ENCODE measurements at places on chromosomes 6 and 20. TPM values are rescaled to one million over a fixed set of nuclear protein-coding genes. Genes with fewer than 3 reads are reported as not detected.

GRCh38 chr20:34713194-34713943 is 9.2 kb downstream of the TP53INP2 start:
- no peaks in the 10 kb centered on the region for H3K27me3 ChIP-seq
- H3K36me3 ChIP-seq = peaks cover 5% of the 10 kb centered on the region

- H3K36me3 ChIP-seq = no peaks in the 10 kb centered on the region
- no peak overlapping the region for H3K4me3 ChIP-seq
- no peak overlapping the region for H3K27ac ChIP-seq
- no peaks in the 10 kb centered on the region for H3K27me3 ChIP-seq
- H3K4me1 ChIP-seq = no peaks in the 10 kb centered on the region
Observed at GRCh38 chr6:32933661-32934085, 7.2 kb downstream of the HLA-DMB start.

DNA sequence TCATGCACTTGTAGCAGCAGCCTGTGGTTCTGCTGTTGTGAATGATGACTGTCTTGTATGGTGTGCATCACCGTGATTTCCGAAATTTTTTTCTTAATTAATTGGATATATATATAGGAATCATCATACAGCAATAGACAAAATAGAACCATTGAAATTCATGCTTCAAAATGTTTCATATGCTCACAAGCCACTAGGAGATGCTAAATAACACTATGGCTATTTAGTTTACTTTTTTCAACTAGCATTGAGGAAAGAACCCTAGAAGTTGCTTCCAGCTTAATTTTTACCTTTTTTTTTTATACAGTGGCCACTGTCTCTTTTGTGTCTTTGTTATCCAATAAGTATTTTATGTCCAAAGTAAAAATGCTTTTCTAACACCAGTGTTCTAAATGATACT is 485.4 kb downstream of the CDKAL1 start:
- no peaks in the 10 kb centered on the region for H3K27me3 ChIP-seq
- H3K27ac ChIP-seq = no peak overlapping the region

DNA sequence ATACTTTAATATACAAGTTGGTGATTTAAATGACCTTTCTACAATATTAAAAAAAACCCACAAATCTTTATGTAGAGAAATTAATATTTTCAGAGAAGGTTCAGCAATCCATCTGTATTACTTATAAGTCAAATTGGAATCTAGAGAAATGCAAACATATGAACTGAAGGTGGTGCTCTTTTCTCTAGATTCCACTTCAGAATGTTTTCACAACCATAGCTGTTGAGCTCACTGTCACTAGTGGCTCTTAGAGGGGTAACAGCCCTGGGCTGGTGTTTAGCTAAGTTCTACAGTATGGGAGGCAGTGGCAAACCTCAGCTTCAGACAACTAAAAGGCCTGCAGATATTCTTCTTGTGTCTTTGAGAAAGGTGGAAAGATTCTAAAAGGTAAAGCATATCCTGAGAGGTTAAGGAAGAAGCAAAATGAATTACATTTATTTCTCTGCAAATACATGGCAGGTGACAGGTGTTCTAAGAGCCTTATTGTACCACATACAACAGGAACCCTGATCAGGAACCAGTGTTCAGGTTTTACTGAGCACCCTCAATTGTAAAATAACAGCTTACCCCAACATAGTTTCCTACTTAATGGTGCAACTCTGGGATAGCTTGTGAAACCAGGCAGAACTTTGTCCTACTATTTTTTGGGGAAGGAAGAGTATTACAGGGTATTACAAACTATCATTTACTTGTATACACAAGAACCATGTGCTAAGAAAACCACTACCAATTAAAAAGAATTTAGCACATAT is 56.6 kb upstream of the SAMHD1 start:
- no peak overlapping the region for H3K4me3 ChIP-seq
- H3K27me3 ChIP-seq = no peaks in the 10 kb centered on the region
- no peak overlapping the region for H3K27ac ChIP-seq
- no peaks in the 10 kb centered on the region for H3K4me1 ChIP-seq

- no peaks in the 10 kb centered on the region for H3K36me3 ChIP-seq
- H3K4me3 ChIP-seq = no peak overlapping the region
- H3K27me3 ChIP-seq = no peaks in the 10 kb centered on the region
- DNase-seq = no peak
Observed at GRCh38 chr6:147648916-147649315, 140.4 kb downstream of the SAMD5 start.

DNA sequence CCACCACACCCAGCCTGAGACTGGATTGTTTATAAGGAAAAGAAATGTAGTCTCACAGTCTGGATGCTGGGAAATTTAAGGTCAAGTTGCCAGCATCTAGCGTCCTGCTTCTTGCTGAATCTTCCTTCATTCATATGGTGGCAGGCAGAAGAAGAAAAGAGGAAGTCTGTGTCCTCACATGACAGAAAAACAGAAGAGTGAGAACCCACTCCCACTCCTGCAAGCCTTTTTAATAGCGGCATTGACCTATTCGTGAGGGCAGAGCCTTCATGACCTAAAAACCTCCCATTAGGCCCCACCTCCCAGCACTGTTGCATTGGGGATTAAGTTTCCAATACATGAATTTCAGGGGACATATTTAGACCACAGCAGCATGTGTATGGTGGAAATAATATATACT is 160.8 kb upstream of the BMP2 start:
- peaks cover 6% of the 10 kb centered on the region for H3K27me3 ChIP-seq
- H3K4me1 ChIP-seq = no peaks in the 10 kb centered on the region
- H3K4me3 ChIP-seq = no peak overlapping the region
- no peak overlapping the region for H3K27ac ChIP-seq
- no peaks in the 10 kb centered on the region for H3K36me3 ChIP-seq

DNA sequence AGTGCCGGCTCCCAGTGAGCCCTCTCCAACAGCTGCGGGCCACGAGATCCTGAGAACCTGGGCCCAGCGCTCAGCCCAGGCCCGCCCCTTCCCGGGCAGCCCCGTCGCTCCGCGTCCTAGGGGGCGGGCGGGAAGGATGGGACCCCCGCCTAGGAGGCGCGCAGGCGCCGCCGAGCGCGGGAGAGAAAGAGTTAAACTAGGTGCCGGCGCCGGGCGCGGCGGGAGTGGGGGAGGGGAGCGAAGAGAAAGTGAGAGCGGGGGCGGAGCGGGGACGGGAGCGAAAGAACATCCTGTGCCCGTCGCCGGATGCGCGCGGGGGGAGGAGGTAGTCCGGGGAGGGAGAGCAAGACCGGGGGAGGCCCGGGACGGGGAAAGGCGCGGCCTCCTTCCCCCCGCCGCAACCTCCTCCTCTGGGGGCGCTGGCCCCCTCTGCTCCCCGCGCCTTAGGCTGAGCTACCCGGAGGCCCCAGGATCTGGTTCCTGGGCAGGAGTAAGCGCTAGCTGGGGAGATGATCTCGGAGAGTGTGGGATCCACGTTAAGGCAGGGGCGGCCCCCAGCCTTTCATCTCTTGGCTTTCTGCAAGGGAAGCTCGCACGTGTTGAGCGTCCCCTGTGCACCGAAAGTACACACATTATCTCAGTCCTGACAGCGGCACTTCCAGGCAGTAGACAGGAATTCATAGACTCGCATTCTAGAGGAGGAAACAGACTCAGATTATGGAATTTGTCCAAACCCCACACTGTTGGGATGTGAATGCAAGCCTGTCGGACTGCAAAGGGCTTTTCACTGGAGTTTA is 4.9 kb upstream of the ARMC12 start:
- peak; percentile 96 for DNase-seq
- peak overlapping the region; percentile 99 for H3K27ac ChIP-seq
- H3K36me3 ChIP-seq = no peaks in the 10 kb centered on the region
- H3K27me3 ChIP-seq = no peaks in the 10 kb centered on the region
- H3K4me1 ChIP-seq = peaks cover 52% of the 10 kb centered on the region

DNA sequence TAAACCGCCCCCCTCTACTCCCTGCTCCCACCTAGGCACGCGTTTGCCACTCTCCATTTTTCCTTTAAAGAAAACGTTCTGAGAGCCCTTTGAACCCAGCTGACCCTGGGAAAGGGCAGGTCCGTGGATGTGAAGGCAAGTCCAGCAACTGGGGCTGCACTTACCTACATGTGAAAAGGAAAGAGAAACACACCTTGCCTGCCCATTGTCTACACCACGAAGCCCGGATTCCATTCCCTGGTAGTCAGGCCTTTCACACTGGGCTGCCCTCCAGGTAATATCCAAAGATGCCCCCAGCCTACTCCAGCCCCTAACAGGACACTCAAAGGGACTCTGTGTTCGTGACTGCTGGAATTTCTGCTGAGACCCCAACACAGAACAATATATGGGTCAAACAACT is 94.4 kb downstream of the CD83 start:
- H3K27me3 ChIP-seq = no peaks in the 10 kb centered on the region
- peaks cover 5% of the 10 kb centered on the region for H3K4me1 ChIP-seq
- H3K4me3 ChIP-seq = peak overlapping the region; percentile 74
- H3K36me3 ChIP-seq = no peaks in the 10 kb centered on the region
- DNase-seq = no peak

DNA sequence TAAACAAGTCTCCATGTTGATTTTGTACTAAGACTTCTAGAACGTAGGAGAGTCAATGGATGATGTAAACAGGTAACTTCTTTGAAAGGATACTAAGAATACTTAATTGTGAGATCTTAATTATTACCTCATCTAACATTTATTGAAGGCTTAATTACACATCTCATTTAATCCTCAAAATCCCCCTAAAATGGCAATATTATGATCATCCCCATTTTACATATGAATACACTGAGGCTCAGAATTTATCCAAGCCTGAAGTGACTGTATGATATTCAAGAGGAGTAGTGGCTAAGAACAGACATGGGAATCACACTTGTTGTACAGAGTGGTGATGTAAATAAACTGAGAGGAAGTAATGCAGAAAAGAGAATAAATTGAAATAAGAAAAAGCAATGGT is 22.9 kb downstream of the NOL7 start:
- DNase-seq = no peak
- H3K4me3 ChIP-seq = no peak overlapping the region
- no peaks in the 10 kb centered on the region for H3K4me1 ChIP-seq
- H3K27me3 ChIP-seq = no peaks in the 10 kb centered on the region
- H3K36me3 ChIP-seq = no peaks in the 10 kb centered on the region

DNA sequence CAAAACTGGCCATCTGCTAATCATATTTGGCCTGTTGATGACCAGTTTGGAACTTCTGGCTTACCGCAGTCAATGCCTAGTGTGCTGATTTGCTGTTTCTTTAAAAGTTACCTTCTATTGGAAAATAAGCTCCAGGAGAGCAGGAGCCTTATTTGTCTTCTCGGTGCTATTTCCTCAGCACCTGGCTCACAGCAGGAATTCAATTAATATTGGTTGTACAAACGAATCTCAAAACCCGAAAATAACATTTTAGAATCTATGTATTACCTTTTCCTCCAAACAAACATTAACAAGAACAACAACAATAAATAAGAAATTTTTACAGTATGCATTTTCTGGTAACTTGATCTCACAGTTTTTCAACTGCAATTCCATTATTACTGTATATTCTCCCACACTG is 1080.7 kb upstream of the MAP3K7 start:
- DNase-seq = no peak
- H3K4me1 ChIP-seq = no peaks in the 10 kb centered on the region
- H3K4me3 ChIP-seq = no peak overlapping the region
- H3K36me3 ChIP-seq = no peaks in the 10 kb centered on the region
- H3K27ac ChIP-seq = no peak overlapping the region

DNA sequence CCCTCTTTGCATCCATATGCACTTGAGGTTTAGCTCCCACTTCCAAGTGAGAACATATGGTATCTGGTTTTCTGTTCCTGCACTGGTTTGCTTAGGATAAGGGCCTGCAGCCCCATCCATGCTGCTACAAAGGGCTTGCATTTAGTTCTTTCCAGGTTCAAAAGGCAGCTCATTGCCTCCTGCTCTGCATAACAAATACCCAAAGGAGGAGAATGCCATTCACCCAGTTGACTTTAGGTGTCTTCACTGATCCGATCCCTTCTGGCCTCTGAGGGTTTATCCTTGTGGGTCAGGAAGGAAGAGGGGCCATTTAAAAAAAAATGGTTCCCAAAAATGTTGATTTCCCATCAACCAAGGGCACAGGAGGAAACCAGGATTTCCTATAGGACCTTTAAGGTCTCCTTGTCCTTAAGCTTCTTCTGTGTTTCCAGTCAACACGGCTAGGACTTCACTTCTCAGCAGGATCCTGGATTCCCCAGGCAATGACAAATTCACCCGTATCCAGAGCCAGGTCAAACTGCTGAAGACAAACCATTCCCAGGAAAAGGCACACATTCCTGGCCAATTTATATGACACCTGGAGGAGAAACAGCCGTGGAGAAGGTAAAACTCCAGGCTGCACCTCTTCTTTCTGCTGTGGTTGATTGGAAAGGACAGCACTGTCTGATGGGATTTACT is 447.7 kb upstream of the CDH4 start:
- H3K27ac ChIP-seq = no peak overlapping the region
- no peak for DNase-seq
- H3K36me3 ChIP-seq = no peaks in the 10 kb centered on the region
- no peak overlapping the region for H3K4me3 ChIP-seq
- no peaks in the 10 kb centered on the region for H3K4me1 ChIP-seq
- no peaks in the 10 kb centered on the region for H3K27me3 ChIP-seq

DNA sequence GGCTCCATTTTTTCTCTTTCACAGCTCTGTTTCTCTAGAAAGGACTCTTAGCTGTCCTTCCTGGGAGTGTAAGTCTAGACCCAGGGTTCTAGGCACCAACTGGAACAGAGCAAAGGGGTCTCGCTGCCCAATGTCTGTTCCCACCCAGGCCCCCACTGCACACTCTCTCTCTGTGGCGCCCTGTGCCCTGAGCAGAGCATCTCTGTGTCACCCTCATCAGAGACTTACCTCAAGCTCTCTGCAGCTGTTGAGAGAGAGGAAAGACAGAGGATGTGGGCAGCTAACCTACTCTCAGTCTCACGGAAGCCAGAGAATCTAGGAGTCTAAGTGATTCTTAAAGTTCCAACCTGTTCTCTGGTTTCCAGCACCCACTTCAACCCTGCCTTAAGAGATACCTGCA is 9.5 kb downstream of the NCR2 start:
- no peaks in the 10 kb centered on the region for H3K36me3 ChIP-seq
- DNase-seq = no peak
- no peaks in the 10 kb centered on the region for H3K4me1 ChIP-seq

DNA sequence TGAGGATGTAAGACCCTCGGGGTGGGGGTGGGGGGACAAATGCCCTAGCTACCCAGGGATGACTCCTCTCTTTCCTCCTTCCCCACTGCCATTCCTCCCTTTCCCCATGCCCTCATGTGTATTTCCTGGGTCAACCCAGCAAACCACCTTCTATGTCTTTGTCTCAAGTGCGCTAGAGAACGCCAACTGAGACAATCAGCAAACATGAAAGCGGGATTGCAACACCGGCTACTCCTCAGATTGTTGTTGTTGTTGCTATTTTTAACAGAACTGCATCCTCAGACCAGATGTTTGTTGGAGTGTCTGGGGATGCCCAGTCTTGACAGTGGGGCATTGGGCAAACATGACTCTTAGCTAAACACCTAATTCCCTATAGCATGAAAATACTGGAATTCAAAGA is 39.3 kb upstream of the HIVEP1 start:
- H3K4me3 ChIP-seq = no peak overlapping the region
- no peaks in the 10 kb centered on the region for H3K27me3 ChIP-seq
- DNase-seq = no peak
- no peaks in the 10 kb centered on the region for H3K36me3 ChIP-seq
- no peaks in the 10 kb centered on the region for H3K4me1 ChIP-seq

GRCh38 chr6:38166411-38167240 is 347.1 kb downstream of the ZFAND3 start:
- H3K27ac ChIP-seq = no peak overlapping the region
- DNase-seq = no peak
- H3K4me1 ChIP-seq = no peaks in the 10 kb centered on the region

The CHMP4B gene
- total RNA-seq = 106 TPM

The HSPA12B gene
- 25.2 TPM for total RNA-seq

The PTCHD4 gene
- 1.9 TPM for total RNA-seq
